ENCODE measurements at places on chromosomes 11 and 22. TPM values are rescaled to one million over a fixed set of nuclear protein-coding genes. Genes with fewer than 3 reads are reported as not detected.

DNA sequence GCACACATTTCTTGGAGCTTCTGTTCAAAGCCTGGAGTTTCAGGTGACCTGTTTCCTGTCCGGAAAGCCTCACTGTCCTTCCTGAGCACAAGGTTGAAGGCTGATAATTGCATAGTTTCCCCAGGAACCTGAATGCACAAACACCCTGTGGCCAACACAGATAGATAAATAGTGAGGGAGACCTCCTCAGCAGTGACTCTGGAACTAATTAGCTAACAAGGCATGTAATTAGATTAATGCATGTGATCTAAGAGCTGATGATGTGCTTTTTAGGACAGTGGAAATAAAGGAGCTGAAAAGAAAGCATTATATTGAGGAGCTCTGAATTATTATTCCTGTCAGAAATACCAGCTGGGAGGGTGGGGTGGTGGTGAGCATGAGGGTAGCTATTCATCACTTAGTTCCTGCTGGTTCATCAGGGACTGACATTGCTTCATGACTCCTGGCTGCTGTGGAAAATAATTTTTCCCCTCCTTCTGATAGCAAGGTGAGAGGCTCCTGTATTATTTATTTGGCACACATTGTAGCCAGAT lies 101.1 kb downstream of the NELL1 start:
- no peaks in the 10 kb centered on the region for H3K27me3 ChIP-seq
- no peak overlapping the region for H3K27ac ChIP-seq
- H3K4me3 ChIP-seq, result no peak overlapping the region
- no peak for DNase-seq

DNA sequence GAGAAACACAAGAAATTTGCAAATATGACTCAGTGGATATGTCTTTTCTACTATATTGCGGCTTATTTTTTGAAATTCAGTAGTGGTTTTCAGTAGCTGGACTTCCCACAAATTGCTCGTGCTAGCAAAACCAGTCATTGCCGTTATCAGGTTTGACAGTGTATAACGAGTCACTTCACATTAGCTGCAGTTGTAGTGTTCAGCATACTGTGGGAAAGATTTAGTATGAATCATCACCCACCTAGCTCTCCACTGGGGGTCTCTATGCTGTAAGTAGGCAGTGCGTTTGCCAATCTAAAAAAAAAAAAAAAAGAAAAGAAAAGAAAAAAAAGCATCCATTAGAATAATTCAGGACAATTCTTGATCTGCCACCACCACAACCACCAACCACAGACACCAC lies 1318.9 kb downstream of the LRRC4C start:
- H3K4me3 ChIP-seq, result no peak overlapping the region
- no peak for DNase-seq
- no peaks in the 10 kb centered on the region for H3K4me1 ChIP-seq

DNA sequence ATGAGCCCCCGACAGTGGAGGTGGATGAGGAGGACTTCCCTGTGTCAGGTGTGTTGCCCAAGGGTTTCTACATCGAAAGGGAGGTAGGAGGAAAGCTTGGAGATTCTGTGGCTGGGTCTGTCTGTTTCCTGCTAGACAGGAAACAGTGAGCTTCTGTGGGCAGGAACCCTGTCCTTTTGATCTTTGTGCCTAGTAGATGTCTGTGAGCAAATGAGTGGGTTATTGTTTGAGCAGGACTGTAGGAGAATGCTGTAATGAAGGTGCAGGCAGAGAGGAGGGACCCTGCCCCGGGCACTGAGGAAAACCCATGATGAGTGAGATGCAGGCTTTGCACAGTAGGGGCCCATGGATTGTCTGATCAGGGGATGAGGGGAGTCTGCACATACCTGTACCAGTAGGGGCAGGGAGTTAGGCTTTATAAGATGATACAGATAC lies 14.0 kb downstream of the USP35 start:
- peak overlapping the region; percentile 80 for H3K4me3 ChIP-seq
- DNase-seq, result peak; percentile 59
- no peaks in the 10 kb centered on the region for H3K27me3 ChIP-seq
- H3K27ac ChIP-seq, result peak overlapping the region; percentile 96
- H3K4me1 ChIP-seq, result peaks cover 39% of the 10 kb centered on the region
- H3K36me3 ChIP-seq, result peaks cover 34% of the 10 kb centered on the region

OR4A16 gene
- not detected for total RNA-seq

SEC14L6 gene
- total RNA-seq, result not detected

GRCh38 chr22:43152357-43153071 lies 1.2 kb downstream of the TSPO start:
- DNase-seq, result peak; percentile 44
- H3K27ac ChIP-seq, result peak overlapping the region; percentile 81
- H3K36me3 ChIP-seq, result peaks cover 2% of the 10 kb centered on the region
- H3K4me3 ChIP-seq, result peak overlapping the region; percentile 88
- H3K27me3 ChIP-seq, result no peaks in the 10 kb centered on the region
